ENCODE measurements at places on chromosomes 16 and 17.

DNA sequence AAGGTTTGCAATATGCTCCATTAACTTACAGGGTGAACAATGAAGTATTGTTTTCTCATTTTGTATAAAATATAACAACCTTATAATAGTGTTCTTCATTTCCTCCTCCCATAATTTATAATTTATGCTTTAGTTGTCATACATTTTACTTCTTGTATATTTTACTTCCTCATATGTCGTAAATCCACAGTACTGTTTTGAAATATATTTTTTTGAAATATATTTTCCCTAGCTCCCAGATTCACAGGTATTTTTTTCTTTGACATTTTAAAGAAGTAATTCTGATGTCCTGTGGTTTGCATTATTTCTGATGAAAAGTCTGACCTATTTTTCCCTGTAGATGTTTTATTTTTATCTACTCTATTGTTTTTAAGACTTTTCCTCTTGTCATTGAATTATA lies 52.7 kb downstream of the VMP1 start:
- DNase-seq: no peak

DNA sequence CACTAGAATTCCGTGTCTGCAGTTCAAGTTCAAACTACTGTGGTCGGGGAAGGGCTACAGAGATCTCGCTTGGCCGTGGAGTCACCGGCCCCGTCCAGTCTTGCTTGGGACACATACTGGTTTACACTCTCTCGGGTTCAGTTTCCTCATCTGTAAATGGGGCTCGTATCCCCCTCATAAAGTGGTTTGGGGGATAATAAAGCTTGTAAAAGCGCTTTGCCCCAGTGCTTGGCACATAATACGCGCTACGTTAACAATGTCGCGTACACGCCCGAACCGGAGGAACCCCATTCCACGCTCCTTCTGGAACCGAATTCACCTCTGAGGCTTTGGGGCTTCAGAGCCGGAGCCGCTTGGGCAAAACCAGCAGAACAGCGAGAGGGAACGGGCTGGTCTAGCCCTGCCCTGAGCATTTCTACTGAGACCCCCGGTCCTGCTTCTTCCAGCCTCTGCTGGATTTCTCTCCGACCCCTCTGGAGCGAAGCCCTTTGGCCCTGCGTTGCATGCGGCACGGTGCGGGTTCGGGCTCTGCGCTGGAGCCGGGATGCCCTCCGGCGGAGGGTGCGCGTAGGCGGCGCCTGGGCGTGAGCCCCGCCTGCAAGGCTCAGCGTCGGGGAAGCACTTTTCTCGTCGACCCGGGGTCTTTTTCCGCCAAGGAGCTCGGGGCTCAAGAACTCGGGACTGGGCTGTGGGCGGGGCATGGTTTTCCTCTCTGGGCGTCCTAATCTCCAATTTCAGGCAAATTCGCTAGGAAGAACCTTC lies 26.1 kb upstream of the HOXB13 start:
- no peak for DNase-seq

DNA sequence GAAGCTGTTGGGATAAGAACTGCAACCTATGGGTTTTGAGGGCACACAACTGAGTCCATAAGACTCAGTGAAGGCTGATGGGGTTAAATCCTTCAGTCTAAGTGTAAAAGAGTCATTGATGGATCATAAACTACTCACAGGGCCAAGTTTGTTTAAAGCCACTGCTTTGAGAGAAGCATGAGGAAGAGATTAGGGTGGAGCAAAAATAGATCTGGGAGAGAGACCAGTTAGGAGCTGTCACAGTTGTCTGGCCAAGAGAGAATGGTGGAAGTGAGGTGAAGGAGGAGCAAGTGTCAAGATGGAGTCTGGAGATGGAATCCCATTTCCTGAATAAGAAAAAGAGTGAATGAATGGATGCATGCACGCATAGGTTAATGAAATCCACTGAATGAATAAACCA lies 379.1 kb upstream of the CDH11 start:
- DNase-seq: no peak

DNA sequence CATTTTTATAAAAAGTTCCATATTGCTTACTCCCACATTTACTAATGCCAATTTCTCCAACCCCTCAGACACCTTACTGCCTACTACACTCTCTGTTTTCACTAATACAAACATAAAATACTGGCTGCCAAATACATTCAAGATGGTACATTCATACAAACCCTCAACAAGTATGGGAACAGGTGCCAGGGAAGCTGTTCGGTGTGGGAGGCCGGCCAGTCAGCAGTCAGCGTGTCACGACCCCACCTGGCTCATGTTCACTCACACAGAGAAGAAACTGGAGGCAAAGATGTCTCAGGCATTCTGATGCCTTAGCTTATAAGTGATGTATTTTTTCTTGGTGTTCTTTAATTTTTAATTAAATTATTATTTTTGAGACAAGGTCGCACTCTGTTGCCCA lies 42.4 kb upstream of the TRAP1 start:
- DNase-seq: no peak

DNA sequence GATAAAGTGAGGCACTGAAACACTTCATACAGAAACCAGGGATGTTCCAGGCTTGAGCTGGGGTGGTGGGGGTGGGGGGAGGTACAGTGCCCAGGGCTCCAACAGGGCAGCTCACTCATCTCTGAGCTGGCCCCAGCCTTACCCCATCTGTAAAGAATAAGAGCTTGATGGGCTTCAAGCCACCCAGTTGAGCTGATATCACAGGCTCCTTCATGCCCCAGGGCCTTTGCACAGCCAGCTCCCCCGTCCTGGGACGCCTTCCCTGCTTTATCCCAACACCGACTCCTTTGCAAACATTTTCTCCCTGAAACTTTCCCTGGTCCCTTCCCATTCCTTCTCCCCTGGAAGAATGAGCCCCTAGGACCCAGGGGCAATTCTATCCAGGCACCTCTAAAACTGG lies 261.7 kb downstream of the PARN start:
- DNase-seq: no peak

- no peak for DNase-seq
Measured at GRCh38 chr17:58325976-58326468, 2.6 kb downstream of the TSPOAP1 start.

GRCh38 chr16:65365732-65366715 lies 244.2 kb upstream of the CDH11 start:
- DNase-seq: peak; percentile 80

- no peak for DNase-seq
Measured at GRCh38 chr17:50046179-50046578, 9.7 kb upstream of the ITGA3 start.

DNA sequence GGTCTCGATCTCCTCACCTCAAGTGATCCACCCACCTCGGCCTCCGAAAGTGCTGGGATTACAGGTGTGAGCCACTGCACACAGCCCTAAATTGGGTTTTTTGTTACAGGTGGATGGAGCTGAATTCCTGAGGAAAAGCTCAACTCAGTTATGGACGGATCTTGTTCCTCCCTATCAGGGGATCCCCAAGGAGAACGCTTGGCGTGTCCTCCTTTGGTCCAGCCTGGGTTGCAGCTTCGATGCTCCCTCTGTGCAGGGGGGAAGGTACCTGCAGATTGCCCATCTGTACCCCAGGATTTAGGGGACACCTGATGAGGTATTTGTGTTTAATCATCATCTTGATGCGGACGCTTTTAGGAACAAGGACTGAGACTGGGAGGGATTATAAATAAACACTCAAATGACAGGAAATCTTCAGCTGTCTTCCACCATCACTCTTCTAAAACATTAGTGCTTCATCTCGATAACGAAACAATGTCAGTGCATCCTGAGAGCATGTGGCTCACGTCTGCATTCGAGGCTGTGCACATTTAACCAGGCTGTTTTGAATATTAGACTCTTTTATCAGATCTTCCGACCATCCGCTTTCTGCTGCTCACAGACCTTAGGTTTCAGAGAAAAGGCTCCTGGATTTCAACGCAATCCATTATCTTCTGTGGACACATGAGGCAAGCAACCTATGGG lies 18.2 kb upstream of the MEIOB start:
- no peak for DNase-seq

DNA sequence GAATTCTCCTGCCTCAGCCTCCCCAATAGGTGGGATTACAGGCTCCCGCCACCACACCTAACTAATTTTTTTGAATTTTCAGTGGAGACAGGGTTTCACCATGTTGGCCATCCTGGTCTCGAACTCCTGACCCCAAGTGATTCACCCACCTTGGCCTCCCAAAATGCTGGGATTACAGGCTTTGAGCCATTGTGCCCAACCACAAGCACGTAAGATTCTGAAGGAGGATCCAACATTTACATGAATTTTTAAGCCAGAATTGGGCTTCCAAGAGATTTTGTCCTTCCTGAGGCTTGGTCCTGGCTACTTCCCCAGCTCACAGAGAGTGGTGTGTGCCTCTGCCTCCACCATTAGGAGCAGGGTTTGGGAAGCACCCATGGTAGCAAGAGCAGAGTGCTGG lies 11.1 kb downstream of the G6PC3 start:
- no peak for DNase-seq

DNA sequence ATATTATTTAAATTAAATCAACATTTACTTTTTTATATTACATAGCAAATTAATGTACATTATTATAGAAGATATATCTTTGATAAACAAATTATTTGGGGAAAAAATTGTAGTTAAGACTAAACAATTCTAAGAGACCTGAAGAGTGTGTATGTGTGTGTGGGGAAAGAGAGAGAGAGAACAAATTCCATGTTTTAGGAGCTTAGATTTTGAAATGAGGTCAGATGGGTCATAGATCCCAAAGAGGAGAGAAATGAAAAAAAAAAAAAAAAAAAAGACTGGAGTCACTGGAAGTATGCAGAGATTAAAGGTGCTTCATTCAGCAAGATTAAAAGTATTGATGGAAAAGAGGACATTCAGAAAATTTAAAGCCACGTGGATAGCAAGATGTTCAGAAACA lies 206.8 kb downstream of the CNTNAP4 start:
- no peak for DNase-seq

- DNase-seq: peak; percentile 24
Measured at GRCh38 chr16:69481901-69482341, 57.5 kb downstream of the CYB5B start.

DNA sequence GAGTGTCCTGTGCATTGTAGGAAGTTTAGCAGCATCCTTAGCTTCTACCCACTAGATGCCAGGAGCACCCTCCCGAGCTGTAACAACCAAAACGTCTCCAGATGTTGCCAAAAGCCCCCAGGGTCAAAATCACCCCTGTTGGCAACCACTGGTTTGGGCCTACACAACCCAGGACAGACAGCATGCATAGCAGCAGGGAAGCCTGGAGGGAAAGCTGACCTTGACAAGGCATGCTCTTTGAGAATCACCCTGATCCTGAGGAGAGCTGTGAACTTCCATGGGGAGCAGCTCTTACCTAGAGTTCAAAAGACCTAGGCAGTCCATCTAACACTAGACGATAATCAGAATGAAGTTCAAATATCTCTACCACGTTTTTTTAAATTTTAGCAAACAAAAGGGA lies 9.2 kb downstream of the SKAP1 start:
- no peak for DNase-seq

GRCh38 chr16:57358527-57359095 lies at the start of gene CCL22:
Gene CCL22, plus strand, starts transcription at chr16:57358783. Its CDS starts 34 bp downstream, at chr16:57358817.
- no peak for DNase-seq

GRCh38 chr17:80649672-80650330 lies 105.2 kb downstream of the RPTOR start:
- peak; percentile 60 for DNase-seq

- no peak for DNase-seq
Measured at GRCh38 chr17:68591583-68591982, 9.6 kb downstream of the FAM20A start.

DNA sequence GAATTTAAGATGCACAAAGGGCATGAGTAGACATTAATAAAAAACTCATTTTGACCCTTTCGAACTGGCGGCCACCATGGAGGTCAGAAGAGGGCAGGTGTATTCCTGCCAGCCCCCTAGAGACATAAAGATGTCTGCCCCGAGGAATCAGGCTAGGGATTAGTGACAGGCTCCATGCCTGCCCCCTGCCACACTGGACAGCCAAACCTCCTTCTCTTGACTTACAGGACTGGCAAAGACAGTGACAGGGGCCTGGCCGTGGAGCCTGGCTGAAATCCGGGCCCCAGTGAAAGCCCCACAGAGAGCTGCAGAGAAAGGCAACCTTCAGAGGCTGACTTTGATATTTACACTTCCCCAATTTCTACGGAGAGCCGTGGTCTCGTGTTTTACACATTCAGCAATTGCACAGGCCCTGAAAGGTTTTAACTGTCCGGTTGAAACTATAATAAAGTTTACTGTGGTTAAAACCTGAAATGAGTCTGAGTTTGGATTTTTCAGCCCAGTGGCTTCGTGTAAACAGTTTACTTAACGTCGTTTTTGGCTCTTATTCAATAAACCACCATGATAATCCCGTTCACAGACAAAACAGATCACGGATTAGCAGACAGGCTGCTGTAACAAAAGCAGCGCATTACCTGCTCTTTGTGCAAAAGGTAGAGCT lies 243.9 kb upstream of the MYOCD start:
- DNase-seq: no peak

GRCh38 chr17:32564325-32564724 lies 77.5 kb downstream of the CDK5R1 start:
- DNase-seq: no peak

GRCh38 chr17:29929006-29929532 lies 959 bp downstream of the SSH2 start:
- no peak for DNase-seq

- DNase-seq: peak; percentile 26
Measured at GRCh38 chr17:27430882-27431491, 25.3 kb upstream of the KSR1 start.

DNA sequence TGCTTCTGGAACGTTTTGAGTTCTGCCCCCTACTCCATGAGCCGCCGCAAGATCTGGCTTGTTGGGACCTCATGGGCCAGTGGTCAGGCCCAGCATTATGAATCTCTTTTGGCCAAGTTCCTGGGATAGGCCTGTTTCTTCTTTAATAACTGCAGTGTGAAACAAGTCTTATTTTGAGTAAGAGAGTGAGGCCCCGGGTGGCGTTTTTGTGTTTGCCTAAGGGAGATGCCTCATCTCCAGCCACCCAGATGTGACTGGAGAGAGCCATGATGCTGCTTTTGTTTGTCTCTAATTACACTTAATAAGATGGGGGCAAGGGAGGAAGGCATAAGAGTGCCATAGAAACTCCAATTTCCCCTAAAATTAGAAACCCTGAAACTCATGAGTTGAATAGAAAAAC lies 39.8 kb downstream of the KSR1 start:
- DNase-seq: no peak

Measured in eye (tissue), 1 donor.